ENCODE measurements at places on chromosomes 2 and 18.
A peak's percentile ranks its signal among the peaks of the same experiment; 100 is the strongest.

- no peak for DNase-seq
Measured at GRCh38 chr2:64731263-64731643, 77.5 kb upstream of the SERTAD2 start.

- DNase-seq, result peak; percentile 14
Measured at GRCh38 chr18:57803103-57803969, at the start of gene ATP8B1. Gene ATP8B1 (minus strand): TSS chr18:57803315. CDS start chr18:57731807, 71,508 bp downstream.

GRCh38 chr2:40316620-40317019, 135.3 kb downstream of the SLC8A1 start:
- no peak for DNase-seq

GRCh38 chr2:174931724-174932123, 73.5 kb downstream of the CHN1 start:
- no peak for DNase-seq

DNA sequence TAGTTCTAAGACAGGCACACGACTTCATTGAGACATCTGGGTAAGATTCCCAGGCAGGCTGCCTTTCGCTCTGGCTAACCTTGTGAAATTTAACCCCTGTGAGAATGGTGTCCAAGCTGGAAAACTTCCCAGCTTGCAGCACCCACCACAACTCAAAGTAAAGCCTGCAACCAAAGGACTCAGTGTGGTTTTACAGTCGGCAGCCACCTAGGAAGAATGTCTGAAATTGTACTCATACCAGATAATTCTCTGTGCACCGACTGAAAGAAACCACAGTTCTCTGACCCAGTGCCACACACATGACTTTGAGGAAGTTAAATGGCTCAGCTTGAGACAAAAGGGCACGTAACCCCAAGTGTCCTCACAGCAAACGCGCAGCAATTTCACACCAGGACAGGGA, 125.7 kb downstream of the RBMS1 start:
- peak; percentile 31 for DNase-seq

DNA sequence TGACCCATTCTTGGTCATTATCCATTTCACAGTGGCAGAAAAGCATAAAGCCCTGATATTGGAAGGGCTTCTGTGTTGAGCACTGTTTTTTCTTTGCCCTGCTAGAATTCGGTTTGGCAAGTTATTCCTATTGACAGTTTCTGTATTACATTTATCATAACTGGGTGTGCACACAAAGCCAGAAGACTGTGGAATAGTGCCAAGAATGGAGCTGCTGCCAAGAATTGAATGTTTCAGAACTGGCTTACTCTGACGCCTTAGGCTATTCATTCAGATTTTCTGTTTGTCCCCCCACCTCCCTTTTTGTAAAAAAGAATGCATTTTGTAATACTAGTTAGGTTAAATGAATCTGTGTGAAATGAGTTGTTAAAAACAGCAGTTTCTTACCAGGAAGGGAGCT, 12.7 kb downstream of the KDM3A start:
- no peak for DNase-seq

DNA sequence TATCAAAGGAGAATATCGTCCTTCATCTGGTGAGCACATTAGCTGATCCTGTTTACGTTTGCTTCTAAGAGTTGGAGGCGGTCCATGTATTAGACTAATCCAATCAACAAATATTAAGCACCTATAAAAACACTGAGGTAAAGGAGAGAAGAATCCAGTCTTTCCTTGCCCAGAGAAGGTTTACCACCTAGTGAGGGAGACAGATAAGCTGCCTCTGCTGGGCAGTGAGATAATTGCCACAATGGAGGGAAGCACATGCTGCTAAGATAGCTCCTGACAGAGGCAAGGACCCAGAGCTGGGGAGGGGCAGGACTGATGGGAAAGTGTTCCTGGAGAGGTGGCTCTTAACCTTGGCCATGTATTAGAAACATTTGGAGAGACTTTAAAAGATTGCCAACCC, 36.7 kb upstream of the ST8SIA5 start:
- DNase-seq, result no peak

GRCh38 chr2:129347486-129348217, 631.8 kb upstream of the RAB6C start:
- DNase-seq, result no peak

- no peak for DNase-seq
Measured at GRCh38 chr18:79825913-79826312, 28.2 kb downstream of the KCNG2 start.

GRCh38 chr18:24674605-24675004, 214.2 kb downstream of the HRH4 start:
- no peak for DNase-seq

- DNase-seq, result no peak
Measured at GRCh38 chr2:168797286-168797655, 5.2 kb upstream of the NOSTRIN start.

DNA sequence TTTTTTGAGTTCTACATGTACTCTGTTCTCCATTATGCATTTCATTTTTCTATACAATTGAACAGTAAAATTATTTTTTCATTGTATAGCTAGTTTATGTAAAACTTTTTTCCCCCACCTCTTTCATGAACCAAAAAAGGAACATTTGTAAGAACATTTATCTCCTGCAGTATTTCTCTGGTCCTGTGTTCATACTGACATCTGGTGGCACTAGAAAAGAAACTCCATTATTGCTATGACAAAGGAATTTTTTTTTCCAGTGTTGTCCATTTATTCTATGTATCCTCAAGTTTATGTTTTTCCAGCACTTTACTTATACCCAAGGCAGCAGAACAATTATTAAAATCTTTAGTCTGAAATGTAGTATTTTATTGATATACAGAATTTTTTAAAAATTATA, 27.4 kb upstream of the CHAC2 start:
- DNase-seq, result no peak

GRCh38 chr18:38900031-38900430, 1334.4 kb upstream of the CELF4 start:
- no peak for DNase-seq

GRCh38 chr2:104026725-104027124, 827.2 kb upstream of the POU3F3 start:
- DNase-seq, result no peak

DNA sequence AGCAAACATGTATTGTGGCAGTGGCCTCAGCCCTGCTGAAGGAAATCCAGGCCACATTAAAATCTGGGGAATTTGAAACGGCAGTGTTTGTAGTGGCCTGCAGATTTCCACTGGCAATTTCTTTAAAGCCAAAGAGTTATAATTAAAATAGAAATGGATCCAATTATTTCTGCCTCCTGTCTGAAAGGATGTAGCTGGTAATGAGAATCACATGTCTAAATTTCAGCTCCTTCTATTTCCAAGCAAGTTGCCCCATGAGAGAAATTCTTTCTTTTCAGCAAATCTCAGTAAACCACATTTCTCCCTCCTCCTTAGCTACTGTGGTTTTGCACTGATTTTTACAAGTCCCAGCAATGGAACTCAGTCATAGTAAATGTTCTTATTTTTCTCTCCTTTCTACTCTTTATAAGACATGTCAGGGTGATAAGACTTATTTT, 55.4 kb upstream of the ZNF396 start:
- DNase-seq, result no peak

- no peak for DNase-seq
Measured at GRCh38 chr2:151765760-151766410, 31.6 kb upstream of the NEB start.

- DNase-seq, result no peak
Measured at GRCh38 chr2:188853307-188853706, 120.9 kb upstream of the COL3A1 start.

Data from activated CD4-positive, alpha-beta T cell treated with anti-CD3 and anti-CD28 coated beads for 36 hours (primary cell).